ENCODE measurements at places on chromosomes 1 and 21.
A peak's percentile ranks its signal among the peaks of the same experiment; 100 is the strongest.

DNA sequence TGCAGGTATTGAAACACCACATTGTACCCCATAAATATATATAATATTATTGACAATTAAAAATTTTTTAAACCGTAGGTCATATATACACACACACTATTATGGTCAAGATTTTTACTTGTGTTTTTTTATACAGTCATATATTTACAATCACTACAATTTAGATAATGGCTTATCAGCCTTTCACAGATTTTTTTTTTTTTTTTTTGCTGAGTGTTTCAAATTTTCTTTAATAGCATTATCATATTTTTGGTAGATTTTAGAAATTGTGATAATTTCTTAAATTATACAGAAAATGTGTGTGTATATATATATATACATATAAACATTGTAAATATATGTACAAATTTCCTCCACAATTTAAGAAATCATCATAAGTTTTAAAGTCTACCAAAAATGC, 68.6 kb upstream of the RGS2 start:
- DNase-seq, result no peak

- no peak for DNase-seq
Measured at GRCh38 chr21:38777015-38777414, 28.7 kb upstream of the ETS2 start.

DNA sequence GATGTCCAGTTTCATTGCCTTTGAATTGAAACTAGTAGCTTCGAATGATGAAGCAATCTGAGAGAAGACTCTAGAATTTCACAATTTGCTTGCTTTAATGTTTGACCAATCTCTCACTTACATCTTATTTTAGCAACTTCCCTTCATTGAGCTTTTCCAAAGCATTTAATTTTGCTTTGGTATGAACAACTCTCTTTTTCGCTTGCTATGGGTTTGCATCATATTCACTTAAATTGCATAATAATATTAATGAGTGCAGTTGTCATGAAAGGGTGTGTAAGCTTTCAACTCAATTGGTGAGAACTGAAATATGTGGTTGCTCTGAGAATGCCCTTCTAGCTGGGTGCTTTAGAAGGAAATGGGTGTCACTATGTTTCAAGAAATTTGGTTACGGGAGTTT, 309.2 kb downstream of the HLX start:
- peak; percentile 33 for DNase-seq

- peak; percentile 77 for DNase-seq
Measured at GRCh38 chr21:45033791-45034555, 40.4 kb upstream of the ADARB1 start.

DNA sequence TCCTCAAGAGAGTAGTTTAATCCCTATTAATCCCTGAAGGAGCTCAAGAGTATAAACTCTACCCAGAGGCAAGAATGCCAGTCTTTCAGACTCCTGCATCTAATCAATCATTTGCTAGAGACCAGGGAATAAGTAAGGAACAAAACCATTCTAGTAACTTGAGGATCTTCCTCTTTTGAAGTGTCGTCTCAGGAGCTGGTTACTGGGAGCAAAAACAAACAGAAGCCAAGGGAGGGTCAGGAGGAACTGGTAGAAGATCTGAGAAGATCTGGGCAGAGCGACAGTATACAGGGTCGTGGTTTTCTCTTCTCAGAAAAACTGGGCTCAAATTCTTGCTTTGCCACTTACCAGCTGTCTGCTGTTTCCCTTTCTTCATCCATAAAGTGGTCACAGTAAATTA, 69.3 kb downstream of the RPS6KA1 start:
- DNase-seq, result no peak

GRCh38 chr21:31531967-31532366, 127.5 kb upstream of the SOD1 start:
- DNase-seq, result no peak

DNA sequence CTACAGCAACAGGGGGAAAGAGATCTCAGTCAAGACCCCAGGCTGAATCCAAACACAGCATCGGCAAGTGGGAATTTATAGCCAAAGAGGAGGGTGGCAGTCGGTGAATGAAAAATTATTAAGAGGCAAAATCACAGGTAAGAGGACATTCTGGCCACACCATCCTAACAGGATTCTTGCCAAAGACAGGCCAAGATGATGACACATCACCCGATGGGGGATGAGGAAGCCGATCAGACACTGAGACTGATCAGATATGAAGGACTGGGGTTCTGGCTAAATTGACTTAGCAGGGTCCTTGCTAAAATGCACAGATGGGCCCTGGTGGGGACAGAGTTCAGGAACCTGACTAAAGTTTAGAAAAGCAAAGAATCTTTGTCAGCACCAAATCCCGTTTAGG, 402.2 kb downstream of the SMYD3 start:
- no peak for DNase-seq

DNA sequence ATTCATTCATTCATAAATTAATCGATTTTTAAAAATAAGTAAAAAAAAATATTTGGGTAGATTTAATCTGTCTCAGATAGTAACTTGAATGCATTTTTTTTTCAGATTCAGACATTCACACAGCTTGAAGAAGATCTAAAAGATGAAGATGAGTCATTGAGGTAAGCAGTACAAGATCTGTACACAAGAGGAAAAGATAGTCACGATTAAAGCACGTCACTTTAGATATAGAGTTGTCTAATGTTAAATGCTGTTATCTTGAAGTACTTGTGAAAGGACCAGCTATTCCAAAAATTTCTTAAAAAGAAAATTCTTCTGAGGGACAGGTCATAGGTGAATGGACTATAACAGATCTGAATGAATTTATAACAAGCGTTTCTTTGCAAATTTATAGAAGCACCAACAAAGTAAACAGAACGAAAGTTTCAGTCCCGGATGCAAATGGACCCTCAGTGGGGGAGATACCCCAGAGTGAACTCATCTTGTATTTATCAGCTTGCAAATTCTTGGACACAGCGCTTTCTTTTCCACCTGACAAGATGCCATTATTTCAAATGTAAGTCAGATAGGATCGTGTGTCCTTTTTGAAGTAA, 31.2 kb upstream of the MORC3 start:
- DNase-seq, result no peak

- no peak for DNase-seq
Measured at GRCh38 chr1:160400646-160401486, 502 bp downstream of the VANGL2 start.

- DNase-seq, result no peak
Measured at GRCh38 chr1:63294803-63295594, 27.4 kb upstream of the FOXD3 start.

- DNase-seq, result no peak
Measured at GRCh38 chr1:207274882-207275281, 46.6 kb upstream of the CD55 start.

DNA sequence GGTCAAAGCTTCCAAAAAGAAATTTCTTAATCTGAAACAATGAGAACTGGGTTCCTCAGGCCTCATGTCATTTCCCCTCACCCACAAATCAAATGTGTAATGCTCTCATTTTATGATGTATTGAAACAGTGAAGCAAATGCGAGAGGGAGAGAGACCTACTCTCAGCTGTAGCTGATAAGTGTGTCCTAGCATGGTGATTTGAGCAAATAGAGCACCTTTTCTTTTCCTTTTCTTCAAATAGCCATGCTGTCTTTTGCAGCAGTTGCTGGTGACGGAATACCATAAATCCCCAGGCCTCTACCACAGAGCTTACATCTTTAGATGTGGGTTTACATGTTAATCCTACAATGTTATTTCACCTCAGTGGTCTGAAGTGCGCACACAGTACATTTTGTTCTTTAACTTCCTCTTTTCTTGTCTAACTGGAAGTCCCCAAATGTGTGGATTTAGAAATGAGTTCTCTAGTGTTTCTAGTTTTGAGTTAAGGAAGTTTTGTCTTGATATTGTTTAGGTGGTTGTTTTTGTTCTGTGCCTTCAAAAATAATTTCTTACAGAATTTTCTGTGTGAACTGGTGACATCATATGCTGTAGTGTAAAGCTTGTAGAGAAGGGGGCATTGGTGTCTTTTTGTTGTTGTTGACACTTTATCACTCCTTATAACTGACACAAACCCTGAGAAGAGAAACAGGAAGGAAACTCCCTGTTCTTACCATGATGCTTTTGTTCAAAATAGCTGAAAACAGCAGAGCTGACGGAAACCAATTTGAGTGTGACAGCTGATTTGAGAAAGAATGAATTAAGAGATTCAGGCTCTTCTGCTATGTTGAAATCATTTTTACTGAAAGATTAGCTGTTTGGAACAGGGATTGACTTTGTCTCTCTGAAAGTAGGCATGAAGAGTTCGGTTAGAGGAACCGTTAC, 12.2 kb downstream of the SMAP2 start:
- DNase-seq, result peak; percentile 4
